ENCODE measurements at places on chromosomes 4 and X.

- DNase-seq = no peak
Observed at GRCh38 chr4:41994461-41994985, 4.2 kb downstream of the SLC30A9 start.

DNA sequence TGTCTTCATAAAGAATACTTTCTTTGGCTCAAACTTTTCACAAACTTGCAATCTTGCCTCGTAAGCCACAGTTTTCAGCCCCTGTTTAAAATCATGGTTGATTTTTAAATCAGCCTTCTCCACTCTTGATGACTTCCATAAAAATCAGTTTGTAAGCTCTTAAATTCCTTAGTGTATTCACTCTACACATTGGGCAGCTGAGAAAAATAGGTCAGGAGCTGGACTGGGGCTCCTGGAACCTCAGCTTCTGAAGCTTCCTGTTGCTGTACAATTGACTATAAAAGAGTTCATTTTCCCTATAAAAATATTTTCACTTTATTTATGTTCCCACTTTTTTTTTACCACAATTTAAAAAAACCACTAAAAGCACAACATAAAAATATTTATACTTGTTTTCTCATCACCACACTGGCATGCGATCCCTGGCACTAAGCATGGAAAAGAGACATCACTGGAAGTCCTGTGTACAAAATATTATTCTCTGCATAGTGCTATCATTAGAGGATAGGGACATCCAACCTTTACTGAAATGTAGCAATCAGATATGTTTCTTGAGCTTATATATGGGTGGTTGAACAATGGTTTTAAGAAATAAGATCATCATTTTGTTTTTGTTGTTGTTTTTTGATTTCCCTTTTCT lies 345.7 kb downstream of the FBXO8 start:
- no peak for DNase-seq

GRCh38 chrX:148530464-148531077 lies 30.2 kb downstream of the AFF2 start:
- DNase-seq = no peak

DNA sequence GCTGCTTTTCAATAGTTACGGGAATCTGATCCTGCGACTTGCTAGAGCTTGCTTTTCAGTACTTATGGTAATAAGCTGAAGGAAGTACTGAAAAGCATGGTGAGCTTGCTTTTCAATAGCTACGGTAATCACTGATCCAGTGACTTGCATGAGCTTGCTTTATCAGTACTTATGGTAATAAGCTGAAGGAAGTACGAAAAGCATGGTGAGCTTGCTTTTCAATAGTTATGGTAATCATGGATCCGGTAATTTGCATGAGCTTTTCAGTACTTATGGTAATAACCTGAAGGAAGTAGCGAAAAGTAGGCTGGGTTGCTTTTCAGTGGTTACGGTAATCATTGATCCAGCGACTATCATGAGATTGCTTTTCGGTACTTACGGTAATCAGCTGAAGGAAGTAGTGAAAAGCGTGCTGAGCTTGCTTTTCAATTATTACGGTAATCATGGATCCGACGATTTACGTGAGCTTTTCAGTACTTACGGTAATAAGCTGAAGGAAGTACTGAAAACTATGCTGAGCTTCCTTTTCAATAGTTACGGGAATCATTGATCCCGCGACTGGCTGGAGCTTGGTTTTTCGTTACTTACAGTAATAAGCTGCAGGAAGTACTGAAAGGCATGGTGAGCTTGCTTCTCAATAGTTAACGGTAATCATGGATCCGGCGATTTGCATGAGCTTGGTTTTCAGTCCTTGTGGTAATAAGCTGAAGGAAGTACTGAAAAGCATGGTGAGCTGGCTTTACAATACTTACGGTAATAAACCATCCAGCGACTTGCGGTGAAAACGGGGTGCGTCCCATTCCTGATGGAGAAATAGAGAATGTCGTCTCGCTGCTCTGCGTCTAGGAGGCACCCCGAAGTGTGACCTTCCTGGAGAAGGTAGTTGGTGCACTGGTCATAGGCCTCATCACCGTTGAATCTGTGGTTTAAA lies 6.5 kb downstream of the CRLF2 start:
- no peak for DNase-seq

- DNase-seq = no peak
Observed at GRCh38 chr4:76708971-76709771, 188.8 kb downstream of the SOWAHB start.

GRCh38 chr4:2649604-2650114 lies 106.5 kb downstream of the TNIP2 start:
- no peak for DNase-seq

GRCh38 chr4:1554876-1555265 lies 129.2 kb downstream of the FAM53A start:
- DNase-seq = no peak

- DNase-seq = no peak
Observed at GRCh38 chrX:11558972-11559371, 106.7 kb downstream of the ARHGAP6 start.

DNA sequence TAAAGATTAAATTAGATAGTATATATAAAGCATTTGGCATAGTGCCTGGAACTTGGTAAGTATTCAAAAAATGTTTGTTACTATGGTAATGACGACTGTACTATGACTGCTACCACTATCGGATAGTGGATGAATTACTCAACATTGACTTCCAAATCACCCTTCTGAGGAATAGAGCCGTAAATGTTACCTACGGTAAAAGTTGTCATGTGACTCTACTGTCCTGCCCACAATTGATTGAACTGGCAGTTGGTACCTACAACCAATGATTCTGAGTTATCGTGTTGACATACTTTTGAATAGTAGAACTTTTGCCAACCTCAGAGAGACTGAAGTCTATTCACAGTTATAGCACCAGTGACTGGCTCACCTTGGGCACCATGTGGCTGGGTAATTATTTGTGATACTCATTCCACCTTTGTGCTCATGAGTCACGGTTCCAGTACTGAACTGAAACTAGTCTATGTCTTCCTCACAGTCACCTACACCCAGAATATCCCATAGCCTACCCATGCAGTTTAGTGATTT lies 185.5 kb upstream of the PITX2 start:
- DNase-seq = no peak

GRCh38 chrX:45046417-45046816 lies 154.3 kb downstream of the DIPK2B start:
- DNase-seq = no peak

DNA sequence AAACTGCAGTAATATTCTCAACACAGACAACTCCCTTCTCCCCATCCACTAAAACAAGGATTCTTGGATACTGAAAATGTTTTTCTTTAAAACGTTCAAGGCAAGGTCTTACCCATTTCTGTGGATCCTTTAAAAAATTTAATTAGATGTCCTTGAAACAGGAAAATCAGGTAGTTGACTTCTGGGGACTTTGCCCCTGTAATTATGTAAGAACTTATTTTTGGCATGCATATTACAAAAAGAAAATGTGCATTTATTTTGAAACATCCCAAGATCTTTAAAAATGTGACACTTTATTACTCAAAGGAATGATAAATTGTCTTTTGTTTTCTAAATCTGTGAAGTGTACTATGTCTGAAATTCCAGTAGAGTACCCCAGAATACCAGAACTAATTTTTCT lies 25.8 kb downstream of the GUCY1B1 start:
- no peak for DNase-seq

GRCh38 chr4:2604614-2605013 lies 68.2 kb downstream of the FAM193A start:
- DNase-seq = no peak

DNA sequence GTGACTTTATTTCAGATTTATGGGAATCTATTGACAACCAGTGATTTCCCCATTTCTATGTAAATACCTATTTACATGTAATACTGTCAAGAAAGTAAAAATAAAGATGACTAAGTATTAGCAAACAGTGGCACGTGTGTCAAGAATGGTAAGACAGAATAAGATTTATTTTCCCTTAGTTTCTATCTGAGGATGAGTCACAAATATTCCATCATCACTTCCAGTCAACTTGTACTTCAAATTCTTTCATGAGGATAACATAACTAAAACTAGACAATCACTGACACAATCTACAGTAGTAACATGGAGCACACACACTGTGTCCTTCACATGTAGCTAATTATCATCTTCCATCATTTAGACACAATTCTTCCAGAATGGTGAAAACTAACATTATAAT lies 625.3 kb upstream of the PCDH7 start:
- DNase-seq = no peak

GRCh38 chr4:113442826-113443225 lies 318.7 kb downstream of the CAMK2D start:
- no peak for DNase-seq

DNA sequence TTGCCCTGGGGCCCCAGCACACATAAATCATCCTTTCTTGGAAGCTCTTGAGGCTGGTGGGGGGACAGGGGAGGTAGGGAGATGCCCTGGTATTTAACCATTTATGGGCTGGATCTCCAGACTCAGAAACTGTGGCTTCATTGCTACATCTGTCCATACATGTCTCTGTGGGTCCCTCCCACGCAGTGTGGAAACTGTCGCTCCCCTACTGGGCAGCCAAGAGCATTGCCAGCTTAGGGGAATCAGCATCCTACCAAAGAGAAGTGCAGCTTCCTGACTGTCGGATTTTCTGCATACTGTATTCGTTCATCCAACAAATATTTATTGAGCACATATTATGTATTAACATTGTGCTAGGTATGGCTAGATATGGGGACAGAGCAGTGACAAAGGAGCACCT lies 3.7 kb downstream of the GRIPAP1 start:
- no peak for DNase-seq

GRCh38 chr4:79682801-79683530 lies 274.9 kb upstream of the GK2 start:
- no peak for DNase-seq
